Left cardiac atrium (tissue), 4 donors: ENCODE measurements at places on chromosomes 12 and 14. TPM values are rescaled to one million over a fixed set of nuclear protein-coding genes. Genes with fewer than 3 reads are reported as not detected.

The TAS2R9 gene
- total RNA-seq = not detected

The PCK2 gene
- total RNA-seq = 13.0 TPM

The DCN gene
- 1,324 TPM for total RNA-seq

The DAO gene
- total RNA-seq = not detected

The NPFF gene
- total RNA-seq = not detected

The L3HYPDH gene
- total RNA-seq = 22.0 TPM

The GRIP1 gene
- 12.7 TPM for total RNA-seq

The SALL2 gene
- total RNA-seq = 5.9 TPM

The RNASE4 gene
- 20.8 TPM for total RNA-seq

The TSHR gene
- not detected for total RNA-seq

The KCNMB4 gene
- 2.6 TPM for total RNA-seq

The SERPINA4 gene
- not detected for total RNA-seq

The MYF5 gene
- not detected for total RNA-seq

The MIPOL1 gene
- 9.0 TPM for total RNA-seq
